SW 1271 (cell line): ENCODE measurements at places on chromosomes 12 and 14.

DNA sequence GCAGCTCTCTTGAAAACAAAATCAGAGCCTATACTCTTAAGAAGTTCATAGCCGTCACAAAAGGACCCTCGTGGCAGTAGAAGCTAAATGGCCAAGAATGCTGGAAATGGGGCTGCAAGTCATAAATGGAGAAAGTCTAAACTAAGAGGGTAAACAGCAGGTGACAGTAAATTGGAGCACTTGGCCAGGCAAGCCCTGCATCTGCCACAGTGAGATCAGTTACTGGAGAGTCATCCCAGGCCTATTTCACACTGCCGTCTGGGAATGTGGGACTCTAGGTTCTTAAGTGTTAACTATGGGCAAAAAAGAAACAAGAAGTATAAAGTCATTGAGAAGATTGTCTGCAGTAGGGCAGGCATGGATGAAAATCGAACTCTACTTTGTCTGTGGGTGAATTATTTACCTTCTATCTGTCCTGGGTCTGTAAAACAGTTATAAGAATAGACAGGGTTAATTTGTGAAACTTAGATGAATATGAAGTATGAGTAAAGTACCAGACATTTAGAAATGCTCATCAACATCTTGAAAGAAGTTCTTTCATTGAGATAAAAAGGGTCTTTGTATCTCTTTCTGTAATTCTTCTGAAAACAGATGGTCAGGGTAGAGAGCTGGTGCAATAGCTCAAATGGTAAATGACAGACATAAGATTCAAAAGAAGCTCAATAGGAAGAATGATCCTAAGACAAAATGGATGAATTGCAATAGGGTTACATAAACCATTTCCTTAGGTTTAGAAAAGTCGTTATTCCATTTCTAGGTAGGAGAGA lies 792.5 kb downstream of the DIO2 start:
- no peak for DNase-seq

DNA sequence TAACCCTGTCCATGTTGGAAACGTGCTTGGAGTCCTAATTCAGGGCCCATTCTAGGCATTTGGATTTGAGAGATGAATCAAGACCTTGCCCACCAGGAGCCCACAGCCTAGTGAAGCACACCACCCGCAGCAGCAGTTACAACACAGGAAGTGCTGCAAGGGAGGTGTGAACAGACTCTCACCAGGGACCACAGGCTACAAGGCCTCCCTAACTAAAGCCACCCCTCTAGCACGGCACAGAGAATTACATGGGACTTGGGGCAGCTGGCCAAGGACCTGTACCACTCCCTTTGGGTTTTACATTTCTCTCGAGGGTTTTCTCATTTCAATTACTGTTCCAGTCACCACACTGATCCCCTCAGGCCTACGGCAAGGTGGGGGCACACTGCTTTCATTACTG lies 49.5 kb upstream of the FOXN3 start:
- no peak for DNase-seq

- DNase-seq = no peak
Measured at GRCh38 chr12:49261721-49262120, 3.2 kb upstream of the TUBA1C start.

DNA sequence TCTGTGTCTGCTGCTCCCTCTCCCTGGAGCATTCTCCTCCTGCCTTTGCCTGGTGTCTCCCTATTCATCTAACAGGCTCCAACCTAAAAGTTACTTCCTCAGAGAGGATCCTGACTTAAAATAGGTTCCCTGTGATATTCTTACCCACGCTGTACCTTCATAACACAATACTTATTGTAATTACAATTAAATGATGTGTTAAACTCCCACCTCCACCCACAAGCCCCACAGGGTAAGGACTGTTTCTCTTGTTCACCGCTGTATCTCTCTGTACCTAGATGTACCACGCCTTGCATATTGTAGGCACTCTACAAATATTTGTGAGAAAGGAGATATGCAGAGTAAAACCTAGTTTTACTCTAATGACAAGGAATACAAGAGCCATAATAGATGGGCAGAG lies 5.0 kb downstream of the HEBP1 start:
- no peak for DNase-seq

DNA sequence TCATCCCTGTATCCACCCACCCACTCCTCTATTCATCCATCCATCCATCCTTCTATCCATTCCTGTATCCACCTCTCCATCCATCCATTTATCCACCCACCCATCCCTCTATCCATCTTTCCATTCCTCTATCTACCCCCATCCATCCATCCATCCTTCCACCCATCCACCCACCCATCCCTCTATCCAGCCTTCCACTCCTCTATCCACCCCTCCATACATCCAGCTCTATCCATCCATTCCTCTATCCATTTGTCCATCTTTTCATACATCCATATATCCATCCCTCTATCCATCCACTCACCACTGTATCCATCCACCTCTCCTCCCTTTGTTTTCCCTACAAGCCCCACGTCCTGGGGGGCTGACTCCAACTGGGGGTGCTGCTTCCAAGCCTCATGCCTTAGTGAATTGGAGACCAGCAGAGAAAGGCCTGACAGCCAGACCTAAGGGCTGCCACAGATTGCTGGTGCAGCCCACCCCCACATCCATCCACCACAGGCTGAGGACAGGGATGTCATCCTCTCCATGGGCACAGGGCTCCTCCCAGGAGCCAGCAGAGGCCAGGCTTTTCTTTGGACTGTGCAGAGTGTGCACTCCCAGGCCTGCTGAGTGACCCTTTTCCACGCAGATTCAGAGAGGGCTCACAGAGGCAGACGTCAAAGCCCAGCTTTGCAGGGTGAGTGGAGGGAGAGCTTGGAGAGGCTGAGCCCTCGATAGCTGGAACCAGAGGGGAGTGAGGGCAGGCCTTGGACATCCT lies 18.9 kb upstream of the GPR132 start:
- no peak for DNase-seq

DNA sequence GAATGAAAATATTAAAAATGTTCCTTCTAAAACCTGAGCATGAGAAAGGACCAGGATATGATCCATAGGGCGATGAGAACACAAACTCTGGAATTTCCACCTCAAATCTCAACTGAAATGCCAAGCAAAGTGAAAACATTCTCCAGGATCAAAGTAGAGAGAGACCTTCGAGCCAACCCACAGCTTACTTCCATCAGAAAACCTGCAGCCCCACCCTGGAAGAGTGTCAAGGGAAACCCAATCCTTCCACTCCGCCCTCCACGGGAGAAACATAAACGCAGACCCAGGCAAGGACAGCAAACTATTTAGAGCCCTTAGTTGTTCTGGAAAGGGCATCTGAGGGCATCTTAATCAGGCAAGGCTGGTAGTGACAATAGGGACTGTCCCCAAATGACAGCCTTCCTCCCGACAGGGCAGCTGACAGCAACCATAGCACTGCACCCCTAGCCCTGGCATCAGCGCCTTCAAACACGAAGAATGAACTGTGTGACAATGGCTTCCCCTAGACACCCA lies 21.8 kb downstream of the SLC15A4 start:
- DNase-seq = peak; percentile 63

DNA sequence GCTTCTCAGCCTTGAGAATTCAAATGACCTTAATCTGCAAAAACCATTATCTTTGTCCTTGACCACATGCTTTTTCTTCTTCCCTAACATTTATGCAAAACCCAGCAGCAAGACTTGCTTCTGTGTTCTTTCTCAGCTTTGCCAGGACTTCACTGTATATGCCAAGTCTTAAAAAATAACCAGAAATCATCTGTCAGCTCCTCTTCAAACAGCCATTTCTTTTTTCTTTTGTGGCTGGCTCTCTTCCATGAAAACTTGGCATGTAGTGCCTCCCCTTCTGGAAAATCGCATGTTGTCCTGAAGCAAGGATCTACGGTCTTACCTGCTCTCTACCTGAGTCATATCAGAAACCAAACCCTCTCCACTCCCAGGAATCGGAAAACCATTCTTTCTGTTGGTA lies 364.9 kb downstream of the RPS29 start:
- no peak for DNase-seq

GRCh38 chr14:74380172-74380571 lies 31.9 kb downstream of the VRTN start:
- no peak for DNase-seq

DNA sequence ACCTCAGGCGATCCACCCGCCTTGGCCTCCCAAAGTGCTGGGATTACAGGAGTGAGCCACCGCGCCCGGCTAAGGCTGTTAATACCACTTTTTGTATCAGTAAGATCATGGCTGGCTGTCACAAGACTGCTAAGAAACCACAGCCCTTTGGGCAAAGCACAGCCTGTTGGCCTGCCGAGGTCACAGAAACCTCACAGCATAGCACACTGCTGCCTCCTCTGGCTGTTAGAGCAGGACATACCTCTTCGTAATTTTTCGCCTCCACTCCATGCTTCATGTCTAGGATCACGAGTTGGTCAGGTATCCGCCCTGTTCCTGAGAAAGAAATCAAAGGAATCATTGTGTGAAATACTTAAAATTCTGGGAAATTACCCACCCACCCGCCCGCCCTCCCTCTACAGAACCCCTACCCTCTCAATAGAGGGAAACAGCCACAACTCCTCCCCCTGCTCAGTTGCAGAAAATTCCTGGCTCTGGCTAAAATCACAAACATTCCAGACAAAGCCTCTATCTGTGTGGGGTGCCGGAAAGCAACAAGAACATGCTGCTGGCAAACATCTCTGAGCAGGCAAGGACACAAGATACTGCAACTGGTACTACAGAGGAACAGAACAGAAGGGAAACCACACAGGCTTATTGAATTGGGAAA lies 20.7 kb upstream of the NEK9 start:
- no peak for DNase-seq

- no peak for DNase-seq
Measured at GRCh38 chr12:75526655-75527511, 15.5 kb upstream of the KRR1 start.

GRCh38 chr12:64625243-64626077 lies 15.2 kb downstream of the RASSF3 start:
- DNase-seq = peak; percentile 89

DNA sequence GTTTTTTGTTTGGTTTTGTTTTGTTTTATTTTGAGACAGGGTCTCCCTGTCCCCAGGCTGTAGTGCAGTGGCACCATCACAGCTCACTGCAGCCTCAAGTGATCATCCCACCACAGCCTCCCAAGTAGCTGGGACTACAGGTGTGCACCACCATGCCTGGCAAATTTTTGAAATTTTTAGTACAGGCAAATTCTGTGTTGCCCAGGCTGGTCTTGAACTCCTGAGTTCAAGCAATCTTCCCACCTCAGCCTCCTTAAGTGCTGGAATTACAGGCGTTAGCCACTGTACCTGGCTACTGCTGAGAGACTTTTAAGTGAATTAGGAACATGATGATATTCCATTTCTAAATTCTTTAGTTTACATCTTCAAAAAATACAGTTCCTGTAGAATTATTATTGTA lies 2.6 kb downstream of the LYZ start:
- DNase-seq = no peak

- DNase-seq = no peak
Measured at GRCh38 chr14:50085570-50086320, 30.6 kb downstream of the VCPKMT start.

GRCh38 chr14:91238661-91239060 lies 5.8 kb downstream of the GPR68 start:
- no peak for DNase-seq

GRCh38 chr12:131471271-131471905 lies 239.5 kb upstream of the SFSWAP start:
- DNase-seq = no peak

DNA sequence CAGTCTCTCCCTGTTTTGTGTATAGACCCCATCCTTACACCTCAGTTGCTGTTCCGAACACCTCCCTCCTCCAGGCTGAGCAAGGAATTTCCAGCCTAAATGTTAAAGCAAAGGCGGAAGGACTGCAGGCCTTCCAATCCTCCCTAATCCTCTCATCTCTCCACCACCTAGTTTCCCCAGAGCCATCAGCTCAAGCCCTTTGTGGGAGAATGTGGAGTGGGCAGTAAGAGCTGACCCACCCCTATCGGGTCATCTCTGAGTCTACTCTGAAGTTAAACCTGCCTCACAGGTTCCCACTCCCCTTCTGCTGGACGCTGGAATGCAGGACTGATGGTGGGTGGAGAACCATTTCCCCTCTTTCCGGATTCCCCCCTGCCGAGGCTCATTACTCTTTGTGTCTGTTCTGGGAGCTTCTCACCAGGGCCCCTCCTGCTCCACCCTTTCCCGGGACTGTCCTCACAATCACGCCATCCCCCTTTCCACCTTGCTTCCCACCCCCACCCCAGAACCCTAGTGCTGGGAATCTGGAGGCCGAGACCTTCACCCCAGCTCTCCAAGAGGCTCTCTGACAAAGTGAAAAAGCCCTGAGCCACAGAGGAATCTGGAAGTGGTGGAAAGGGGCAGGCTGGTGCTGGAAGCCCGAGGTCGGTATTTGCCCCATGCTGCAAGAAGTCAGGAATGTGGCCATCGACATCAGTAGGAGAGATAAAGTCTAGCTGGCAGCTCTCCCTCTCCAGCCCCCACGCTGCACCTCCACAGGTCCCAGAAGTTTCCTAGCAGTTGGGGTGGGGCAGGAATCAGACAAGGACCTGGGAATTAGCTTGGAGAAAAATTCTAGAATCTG lies 3.3 kb upstream of the KRT18 start:
- peak; percentile 45 for DNase-seq

GRCh38 chr14:79502136-79502750 lies 709.1 kb downstream of the DIO2 start:
- no peak for DNase-seq

DNA sequence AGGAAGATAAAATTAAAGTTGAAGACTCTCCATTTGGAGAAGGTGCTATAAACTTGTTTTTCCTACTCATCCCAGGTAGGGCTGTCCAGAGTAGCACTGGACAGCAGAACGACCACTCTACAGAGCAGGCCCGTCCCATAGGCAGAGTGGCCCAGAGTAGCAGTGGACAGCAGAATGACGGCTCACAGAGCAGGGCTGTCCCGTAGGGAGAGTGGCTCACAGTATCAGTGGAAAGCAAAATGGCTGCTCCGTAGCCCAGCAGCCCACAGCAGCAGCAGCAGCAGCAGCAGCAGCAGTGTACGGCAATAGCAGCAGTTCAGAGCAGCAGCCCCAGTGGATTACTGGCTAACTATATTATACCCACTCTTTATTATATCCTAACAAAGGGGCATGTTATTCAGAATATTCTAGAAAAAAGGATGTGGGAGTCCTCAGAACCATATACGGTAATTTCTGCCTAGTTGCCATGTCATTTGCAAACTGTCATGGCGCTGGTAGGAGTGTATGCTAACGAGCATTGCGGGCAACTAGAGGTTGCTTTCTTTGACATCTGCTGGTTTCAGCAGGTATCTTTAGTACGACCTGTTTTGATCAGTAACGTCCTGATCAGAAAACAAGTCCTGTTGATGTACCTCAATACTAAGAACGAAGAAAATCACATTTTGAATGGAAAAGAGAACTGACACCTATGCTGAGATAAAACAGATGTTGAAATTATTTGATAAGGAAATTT lies 567.3 kb downstream of the SLC16A7 start:
- DNase-seq = no peak

- no peak for DNase-seq
Measured at GRCh38 chr12:117774941-117775775, 193.6 kb downstream of the KSR2 start.

GRCh38 chr12:40188558-40189320 lies 36.1 kb upstream of the LRRK2 start:
- DNase-seq = no peak

GRCh38 chr12:106022568-106023012 lies 116.2 kb downstream of the NUAK1 start:
- no peak for DNase-seq

GRCh38 chr12:28223025-28223554 lies 32.8 kb downstream of the CCDC91 start:
- DNase-seq = no peak

- DNase-seq = no peak
Measured at GRCh38 chr12:122835750-122836026, 431 bp downstream of the HIP1R start.
